ENCODE measurements at places on chromosomes 1 and 21.

DNA sequence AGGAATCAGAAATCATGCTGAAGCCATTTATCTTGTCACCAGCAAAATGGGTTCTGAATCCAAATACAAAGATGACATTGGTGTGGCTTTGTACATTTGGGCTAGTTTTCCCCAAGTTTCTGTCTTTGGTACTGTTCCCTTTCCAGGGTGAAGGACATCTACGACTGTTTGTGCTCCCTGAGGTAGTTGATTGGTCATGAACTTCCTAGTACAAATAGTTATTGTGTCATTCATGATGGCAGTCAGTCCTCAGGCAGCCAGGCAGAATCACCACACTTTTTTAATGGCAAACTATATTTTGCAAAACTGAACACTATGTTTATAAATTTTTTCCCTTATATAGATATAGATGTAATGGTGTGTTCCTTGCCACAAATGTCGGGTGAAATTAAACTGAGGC, 46.0 kb downstream of the CEP350 start:
- DNase-seq, result no peak

DNA sequence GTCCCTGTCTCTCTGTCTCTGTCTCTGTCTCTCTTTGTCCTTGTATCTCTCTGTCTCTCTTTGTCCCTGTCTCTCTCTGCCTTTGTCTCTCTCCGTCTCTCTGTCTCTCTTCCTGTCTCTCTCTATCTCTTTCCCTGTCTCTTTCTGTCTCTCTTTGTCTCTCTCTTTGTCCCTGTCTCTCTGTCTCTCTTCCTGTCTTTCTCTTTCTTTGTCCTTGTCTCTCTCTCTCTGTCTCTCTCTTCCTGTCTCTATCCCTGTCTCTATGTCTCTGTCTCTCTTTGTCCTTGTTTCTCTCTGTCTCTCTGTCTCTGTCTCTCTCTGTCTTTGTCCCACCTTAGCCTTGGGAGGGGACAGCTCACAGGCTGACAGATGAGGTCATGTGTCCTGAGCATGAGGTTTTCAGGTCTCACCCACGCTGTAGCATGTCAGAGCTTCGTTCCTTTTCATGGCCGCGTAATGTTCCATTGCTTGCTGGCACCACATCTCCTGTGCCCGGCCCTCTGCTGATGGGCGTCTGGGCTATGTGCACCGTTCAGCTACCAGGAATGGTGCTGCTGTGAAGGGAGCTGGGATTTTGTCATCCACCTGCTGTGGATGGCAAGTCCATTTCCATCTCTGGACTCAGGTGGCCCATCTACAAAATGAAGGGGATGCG, 27.6 kb downstream of the TP73 start:
- DNase-seq, result no peak

DNA sequence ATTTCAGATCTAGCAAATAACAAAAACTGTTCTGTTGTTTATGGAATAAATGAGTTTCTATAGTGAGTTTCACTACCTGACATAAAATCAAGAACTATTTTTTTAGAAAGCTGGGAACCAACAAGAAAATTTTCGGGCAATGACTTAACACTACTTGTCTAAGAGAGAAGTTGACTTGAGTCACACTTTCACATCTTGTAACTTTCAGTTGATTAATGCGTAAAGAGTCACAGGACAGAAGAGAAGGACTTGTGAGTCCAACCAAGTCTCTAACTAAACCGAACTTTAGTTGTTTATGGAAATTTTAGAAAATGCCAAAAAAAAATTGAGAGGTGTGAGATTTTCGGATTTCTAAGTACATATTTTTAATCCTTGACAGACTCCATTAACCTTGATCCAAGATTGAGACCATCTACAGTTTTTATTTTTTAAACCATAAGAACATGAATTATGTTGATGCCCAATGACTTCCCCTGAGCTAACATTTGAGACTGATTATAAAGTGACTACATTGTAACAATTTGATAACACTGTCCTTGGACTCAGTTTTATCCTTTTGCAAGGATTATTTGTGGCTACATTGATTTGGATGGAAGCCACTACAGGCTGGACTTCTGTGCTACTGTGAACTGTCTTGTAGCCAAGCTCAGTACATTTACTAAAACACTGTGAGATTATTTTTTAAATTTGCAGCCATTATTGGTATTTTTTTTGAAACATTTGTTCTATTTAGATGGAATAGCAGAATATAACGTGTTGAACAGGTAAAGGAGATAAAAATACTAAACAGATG, 284.0 kb downstream of the PTPRC start:
- no peak for DNase-seq

- DNase-seq, result no peak
These were observed 30.3 kb downstream of the TEX35 start for GRCh38 chr1:178543290-178543607.

DNA sequence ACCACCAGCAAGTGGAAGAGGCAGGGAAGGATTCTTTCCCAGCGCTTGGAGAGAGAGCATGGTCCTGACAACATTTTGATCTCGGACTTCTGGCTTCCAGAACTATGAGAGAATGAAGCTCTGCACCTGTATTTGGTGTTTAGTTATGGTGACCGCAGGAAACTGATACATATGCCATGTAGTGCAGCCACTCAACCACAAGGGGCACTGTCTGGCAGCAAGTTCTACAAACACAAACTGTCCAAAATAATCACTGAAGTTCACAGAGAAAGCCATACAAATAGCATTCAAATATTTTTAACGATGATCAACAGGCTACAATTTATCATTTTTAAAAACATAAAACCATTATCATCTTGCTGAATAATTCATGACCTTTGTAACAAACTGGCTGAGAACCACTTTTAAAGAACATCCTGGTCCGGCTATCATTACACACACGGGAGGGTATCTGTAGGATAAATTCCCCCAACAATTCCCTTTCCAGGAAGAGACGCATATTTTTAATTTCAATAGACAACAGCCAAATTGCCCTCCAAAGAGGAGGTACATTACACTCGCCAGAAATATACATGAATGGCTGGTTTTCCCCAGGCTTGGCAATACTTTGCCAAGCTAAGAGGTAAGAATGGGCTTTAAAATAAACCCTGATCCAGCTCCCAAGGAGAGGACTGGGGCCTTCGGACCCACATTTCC, 9.2 kb upstream of the CBR3 start:
- DNase-seq, result peak; percentile 36

DNA sequence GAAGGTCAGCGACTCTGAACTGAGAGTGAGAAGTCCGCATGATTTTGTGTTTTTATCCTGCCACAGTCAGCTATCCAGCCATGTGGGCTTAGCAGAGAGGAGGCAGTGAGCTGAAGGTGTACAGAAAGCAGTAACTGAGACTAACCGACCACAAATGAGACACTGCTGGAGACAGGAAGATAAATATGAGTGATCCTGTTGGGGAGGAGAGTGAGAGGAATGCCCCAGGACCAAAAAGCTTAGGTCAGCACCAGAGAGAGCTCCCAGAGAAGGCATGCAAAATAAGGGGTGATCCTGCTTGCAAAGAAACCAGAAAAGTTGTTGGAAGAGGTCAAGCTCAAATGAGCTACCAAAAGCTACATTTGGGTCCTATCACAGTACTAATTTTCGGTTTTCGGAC, 63.7 kb downstream of the HLCS start:
- DNase-seq, result no peak

DNA sequence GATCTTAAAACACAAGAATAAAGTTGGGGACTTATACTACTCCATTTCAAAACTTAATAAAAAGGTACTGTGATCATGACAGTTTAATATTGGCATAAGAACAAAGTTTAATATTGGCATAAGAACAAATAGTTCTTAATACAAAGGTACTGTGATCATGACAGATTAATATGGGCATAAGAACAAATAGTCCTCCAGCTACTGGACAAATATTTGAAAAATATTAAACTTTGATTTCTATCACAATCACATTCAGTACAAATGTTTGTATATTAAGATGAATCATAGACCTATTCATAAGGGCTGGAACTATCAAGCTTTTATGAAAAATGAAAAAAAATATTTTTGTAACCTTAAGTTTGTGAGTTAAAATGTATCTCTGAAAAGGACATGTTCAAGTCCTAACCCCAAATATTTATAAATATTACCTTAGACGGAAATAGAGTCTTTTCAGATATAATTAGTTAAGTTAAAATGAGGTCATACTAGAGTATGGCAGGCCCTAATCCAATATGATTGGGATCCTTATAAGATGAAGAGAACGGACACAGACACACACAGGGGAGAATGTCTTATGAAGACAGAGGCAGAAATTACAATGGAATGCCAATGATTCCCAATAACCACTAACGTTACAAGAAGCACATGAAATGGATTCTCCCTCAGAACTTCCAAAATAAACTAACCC, 79.1 kb upstream of the RGS1 start:
- no peak for DNase-seq

GRCh38 chr1:155946633-155947219, 5.3 kb downstream of the RXFP4 start:
- DNase-seq, result no peak

DNA sequence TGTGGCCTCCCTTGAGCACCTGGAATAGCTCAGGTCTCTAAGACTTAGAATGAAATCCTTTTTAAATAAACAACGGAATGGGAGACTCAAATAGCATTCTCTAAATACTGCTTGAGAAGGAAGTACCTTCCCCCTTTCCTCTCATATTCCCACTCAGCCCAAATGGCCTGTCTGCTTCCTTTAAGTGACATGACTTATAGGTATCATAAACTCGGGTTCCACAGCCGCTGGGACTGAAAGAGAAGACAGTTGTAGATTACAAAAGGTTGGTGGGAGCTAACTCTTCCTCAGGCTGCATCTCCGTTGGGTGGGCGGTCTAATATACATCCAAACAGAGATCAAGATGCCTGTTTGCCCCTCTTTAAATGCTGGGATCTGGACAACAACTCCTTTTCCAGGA, 1.2 kb upstream of the HMCN1 start:
- DNase-seq, result no peak

DNA sequence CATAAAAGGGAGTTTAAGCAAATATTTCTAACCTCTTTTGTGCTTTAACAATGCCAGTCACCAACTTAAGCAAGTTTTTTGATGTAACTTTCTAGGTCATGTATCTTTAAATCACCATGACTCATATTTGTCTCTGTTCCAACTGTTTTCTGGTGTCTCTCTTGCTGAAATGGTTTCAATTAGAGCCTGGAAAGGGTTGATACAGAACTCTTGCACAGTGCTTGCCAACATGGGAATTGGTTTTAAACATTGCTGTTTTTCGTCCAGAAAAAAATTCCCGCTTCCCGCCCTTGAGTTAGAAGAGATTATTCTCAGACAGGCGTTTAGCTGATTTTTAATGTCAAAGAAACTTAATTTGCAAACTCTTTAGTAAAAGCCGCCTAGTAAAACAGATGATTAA, 46.4 kb upstream of the SLC22A15 start:
- no peak for DNase-seq

DNA sequence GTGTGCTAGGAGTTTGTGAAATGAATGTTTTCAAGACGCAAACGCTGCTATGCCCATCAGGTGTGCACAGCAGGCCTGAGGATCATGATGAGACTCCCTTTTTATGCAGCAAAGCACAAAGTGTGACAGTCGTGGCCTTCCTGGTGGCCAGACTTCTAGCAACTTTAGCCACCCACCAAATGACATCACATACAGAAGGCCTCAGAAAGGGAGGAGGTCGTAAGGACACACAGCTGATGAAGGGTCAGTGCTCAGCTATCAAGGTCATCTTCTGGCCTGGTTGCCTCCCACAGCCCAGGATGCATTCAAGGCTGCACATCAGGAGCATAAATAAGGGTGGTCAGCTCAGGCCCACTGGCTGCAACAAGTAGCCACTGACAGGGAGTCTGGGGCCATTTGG, 36.6 kb downstream of the BMP8A start:
- no peak for DNase-seq

DNA sequence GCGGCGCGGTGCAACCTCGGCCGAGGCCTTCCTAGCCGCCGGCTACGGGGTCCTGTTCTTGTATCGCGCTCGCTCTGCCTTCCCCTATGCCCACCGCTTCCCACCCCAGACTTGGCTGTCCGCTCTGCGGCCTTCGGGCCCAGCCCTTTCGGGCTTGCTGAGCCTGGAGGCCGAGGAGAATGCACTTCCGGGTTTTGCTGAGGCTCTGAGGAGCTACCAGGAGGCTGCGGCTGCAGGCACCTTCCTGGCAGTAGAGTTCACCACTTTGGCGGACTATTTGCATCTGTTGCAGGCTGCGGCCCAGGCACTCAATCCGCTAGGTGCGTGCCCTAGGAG, 379 bp downstream of the PPCS start:
- peak; percentile 48 for DNase-seq

DNA sequence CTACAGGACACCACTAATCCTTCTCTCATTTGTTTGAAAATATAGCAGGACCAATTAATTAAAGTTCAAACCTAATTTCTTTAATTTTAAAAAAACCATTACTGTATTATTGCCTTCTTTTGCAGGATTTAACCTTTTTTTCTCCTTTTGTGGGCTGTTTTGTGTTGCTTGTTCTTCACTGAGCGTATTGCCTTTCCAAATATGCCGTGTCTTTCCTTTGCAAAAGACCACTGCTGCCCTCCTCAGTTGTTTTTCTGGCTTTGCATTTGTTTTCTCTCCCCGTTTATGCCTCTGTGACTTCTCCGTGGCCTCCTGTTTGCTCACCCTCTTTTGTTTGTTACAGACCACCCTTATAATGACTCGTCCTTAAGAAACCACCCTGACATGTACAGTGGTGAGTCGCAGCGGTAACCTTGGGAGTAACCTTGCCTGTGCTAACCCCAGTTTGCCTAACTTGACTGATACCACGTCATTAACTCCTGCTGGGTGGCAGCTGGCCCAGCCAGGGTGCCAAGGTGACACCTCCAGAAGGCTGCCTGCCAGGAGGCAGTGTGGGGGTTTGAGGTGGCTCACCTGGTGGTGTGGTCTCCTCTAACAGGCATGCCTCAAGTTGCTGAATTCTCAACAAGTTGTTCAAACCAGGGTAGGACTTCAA, 81.1 kb upstream of the CNTN2 start:
- no peak for DNase-seq

- DNase-seq, result no peak
These were observed 64.1 kb downstream of the BACE2 start for GRCh38 chr21:41232013-41232412.

DNA sequence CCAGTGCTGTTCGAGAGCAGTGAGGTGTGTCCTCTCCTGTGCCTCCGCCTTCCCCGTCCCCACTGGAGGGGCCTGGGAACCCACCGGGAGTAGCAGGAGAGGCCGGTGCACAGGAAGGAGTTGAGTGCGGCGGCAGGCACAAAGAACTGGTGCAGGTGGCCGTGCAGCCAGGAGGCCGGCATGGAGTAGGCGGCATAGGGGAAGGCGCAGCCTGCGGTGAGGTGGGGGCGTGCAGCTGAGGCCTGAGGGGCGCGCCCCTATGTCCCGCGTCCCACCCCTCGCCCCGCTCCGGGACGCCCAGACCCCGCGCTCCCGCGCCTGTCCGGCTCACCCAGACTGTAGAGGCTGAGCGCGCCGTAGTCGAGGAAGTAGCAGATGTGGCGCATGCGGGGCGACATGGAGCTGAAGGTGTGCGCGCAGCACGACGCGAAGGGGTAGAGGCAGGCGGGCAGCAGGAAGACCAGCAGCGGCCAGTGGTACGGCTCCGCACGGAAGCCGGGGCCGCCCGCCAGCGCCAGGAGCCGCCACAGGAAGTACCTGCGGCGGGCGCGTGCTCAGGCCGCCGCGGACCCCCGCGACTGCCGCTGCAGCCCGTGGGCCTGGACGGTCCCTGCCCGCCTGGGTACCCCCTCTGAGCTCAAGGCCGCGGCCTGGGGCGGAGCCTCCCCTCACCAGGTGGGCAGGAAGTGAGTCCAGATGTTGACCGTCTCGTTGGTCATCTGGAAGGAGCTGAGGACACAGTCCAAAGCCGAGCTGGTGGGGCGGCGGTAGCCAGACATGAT, 2.2 kb downstream of the PAQR6 start:
- peak; percentile 24 for DNase-seq
